ENCODE measurements at places on chromosomes 13 and 19. TPM values are rescaled to one million over a fixed set of nuclear protein-coding genes. Genes with fewer than 3 reads are reported as not detected.

PRODH2 gene
- not detected for total RNA-seq

DNA sequence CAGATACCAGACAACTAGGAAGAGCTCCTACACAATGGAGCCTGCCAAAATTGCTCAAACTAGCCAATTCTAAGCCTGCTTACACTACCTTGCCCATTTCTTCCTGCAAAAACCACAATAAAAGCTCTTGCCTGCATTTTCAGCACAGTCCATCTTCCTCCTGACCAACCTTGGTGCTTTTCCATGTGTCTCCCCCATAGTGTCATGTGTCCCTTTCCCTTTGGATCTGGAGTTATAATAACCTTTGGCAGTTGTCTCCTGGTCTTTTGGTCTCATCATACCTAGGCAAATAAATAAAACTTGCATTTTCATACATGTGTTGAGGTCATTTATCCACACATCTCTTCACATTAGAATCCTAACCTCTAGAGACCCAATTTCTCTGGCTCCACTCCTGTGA, 203.1 kb upstream of the TRPC4 start:
- DNase-seq: no peak

DNA sequence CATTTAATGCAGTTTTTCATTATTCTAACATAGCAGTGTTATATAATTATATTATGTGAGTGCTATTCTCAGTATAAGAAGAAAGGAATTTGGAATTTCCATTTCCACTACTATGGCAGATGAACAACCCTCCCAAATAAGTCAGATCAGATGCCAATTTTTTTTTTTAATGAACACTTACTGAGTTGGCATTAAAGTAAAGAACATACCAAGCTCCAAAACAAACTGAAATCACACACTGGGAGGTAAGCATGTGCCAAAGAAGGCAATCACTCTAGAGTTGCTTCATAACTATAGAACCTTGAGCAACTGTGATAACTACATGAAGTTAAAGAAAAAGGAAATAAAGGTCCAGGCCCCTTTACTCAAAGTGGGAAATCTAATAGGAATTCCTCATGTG, 90.3 kb downstream of the RNF17 start:
- no peak for DNase-seq

- DNase-seq: no peak
Observed at GRCh38 chr13:75324413-75324940, 157.5 kb downstream of the TBC1D4 start.

DNA sequence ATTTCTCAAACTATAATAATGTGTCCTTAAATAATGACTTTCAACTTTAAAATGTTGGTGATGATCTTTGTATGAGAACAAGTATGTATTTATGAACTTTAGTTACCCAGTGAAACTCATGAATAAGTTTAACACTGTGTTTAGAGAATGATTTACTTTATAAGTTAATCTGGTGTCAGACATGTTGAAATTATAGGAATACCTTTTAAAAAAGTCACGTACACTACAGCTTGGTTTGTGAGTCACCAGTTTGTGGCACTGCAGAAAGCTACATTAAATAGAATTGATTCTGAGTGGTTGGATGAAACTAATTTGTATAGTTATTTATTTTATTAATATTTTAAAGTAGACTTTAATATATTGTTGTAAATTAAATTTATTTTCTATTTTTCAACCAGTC, 1366.2 kb upstream of the PCDH20 start:
- DNase-seq: no peak

All from activated T-cell treated with anti-CD3 and anti-CD28 coated beads, Interleukin-2, amount 50 U/mL, for 72 hours (primary cell).